ENCODE measurements at places on chromosomes 1 and 21.

GRCh38 chr1:90394247-90394646 lies 322.9 kb downstream of the BARHL2 start:
- DNase-seq, result peak; percentile 3

DNA sequence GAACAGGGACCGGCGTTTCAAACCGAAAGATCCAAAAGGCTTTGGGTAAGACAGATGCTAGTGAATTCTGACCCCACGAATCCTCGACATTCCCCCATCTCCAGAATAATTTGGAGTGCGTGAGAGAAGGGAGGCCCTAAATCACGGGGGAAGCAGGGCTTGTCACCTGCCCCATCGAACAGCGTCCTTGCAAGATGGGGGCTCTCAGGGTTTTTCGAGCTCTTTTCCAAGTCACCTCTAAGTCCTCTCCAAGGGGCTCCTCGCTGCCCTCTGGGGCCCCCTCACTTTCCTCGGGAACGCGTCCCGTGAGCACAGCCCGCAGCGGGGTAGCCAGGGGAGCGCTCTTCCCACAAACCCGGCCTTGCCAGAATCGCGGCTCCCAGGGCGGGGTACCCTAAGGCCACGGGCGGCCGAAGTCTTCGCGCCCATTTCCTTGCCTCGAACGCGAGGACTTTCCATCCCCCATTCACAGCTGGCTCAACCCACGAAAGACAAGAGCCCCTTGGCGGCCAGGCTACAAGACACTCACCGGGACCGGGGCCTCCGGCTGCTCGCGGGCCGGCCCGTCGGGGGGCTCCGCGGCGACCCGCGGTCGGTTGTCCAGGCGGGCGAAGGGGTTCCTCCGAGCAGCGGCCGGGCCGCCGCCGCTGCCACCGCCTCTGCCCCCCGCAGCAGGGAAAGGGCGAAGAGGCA lies 546 bp downstream of the DONSON start:
- peak; percentile 11 for DNase-seq

DNA sequence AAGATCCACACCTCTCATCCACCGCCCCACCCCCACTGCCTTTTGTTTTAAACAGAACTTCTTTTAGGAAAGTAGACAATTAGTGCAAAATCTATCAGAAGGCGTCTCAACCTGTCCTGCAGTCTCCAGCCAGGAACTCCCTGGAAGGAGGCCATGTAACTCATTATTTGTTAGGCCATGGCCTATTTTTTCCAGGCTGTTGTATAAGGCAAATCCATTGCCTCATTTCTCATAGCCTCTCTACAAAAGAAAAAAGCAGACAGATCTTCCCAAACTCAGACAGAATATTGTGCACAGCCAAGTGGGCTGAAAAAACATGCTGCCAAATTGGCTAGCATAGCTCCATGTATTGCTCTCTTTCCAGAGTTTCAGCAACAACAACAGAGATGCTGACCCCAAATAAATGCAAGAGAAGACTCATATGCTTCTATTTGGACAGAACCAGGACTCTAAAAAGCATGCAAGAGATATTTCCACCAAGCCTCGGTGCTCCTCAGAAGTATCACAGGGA lies 770.7 kb upstream of the CXADR start:
- DNase-seq, result no peak

DNA sequence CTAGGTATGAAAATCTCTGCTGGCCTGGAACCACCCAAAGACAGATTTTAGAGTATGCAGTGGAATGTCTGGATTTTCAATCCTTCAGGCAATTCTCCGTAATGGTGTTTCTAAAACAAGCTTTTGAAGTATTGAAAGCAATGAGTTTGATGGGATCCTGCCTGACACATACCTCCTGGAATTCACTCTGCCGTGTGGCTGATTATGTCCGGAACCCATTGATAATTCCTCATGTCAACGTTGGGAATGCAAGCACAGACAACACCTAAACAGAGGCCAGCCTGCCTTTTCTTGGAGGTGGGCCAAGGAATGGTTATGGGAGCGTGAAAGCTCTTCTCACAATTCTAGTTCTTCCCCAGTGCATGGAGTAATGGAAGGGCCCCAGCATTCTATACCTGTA lies 168.9 kb upstream of the HMCN1 start:
- DNase-seq, result no peak

- DNase-seq, result no peak
These were observed 17.9 kb downstream of the PTTG1IP start for GRCh38 chr21:44855572-44855971.

GRCh38 chr1:177925006-177925405 lies 44.9 kb downstream of the SEC16B start:
- DNase-seq, result no peak
